Epithelial cell of umbilical artery (primary cell): ENCODE measurements at places on chromosomes 12 and 14. TPM values are rescaled to one million over a fixed set of nuclear protein-coding genes. Genes with fewer than 3 reads are reported as not detected.

The NFE2 gene
- not detected in 2 replicates for total RNA-seq

The SLCO1B3 gene
- total RNA-seq = not detected in 2 replicates

The PLEKHD1 gene
- under 0.01 TPM in 1 of 2 replicates, not detected in the other for total RNA-seq

The WNT1 gene
- total RNA-seq = not detected in 2 replicates

The SLC22A17 gene
- 1.6 and 2.6 TPM in 2 replicates for total RNA-seq

The XRCC3 gene
- total RNA-seq = 14.9 and 28.0 TPM in 2 replicates

The PRICKLE1 gene
- total RNA-seq = 3.6 and 6.1 TPM in 2 replicates

The KIF5A gene
- under 0.01 TPM in 1 of 2 replicates, not detected in the other for total RNA-seq

The C12orf60 gene
- total RNA-seq = 0.91 and 0.97 TPM in 2 replicates

The NKX2-1 gene
- not detected in 2 replicates for total RNA-seq

The POP5 gene
- total RNA-seq = 48.3 and 58.1 TPM in 2 replicates

The P2RX2 gene
- not detected in 2 replicates for total RNA-seq

The ZNF268 gene
- total RNA-seq = 26.3 and 36.5 TPM in 2 replicates

The CMKLR1 gene
- total RNA-seq = not detected in 2 replicates

The EIF2S3B gene
- 1.3 and 1.5 TPM in 2 replicates for total RNA-seq

The LMNTD1 gene
- total RNA-seq = not detected in 2 replicates

The AMN gene
- total RNA-seq = 0.32 TPM in 1 of 2 replicates, not detected in the other

The CD163 gene
- total RNA-seq = not detected in 2 replicates

The VCPKMT gene
- total RNA-seq = 6.2 and 6.8 TPM in 2 replicates

The SNRPF gene
- 25.0 and 37.4 TPM in 2 replicates for total RNA-seq

The LTBP2 gene
- total RNA-seq = 80.1 and 141 TPM in 2 replicates

The PIP4P1 gene
- total RNA-seq = 18.8 and 21.9 TPM in 2 replicates

The C12orf42 gene
- total RNA-seq = not detected in 2 replicates

The KRT75 gene
- under 0.01 and 2.6 TPM in 2 replicates for total RNA-seq

The OTOGL gene
- 1.8 and 4.2 TPM in 2 replicates for total RNA-seq

The CDCA3 gene
- total RNA-seq = 12.7 and 13.2 TPM in 2 replicates

The RERGL gene
- not detected in 2 replicates for total RNA-seq

The COX8C gene
- total RNA-seq = not detected in 2 replicates

The ASIC1 gene
- total RNA-seq = 0.65 and 0.76 TPM in 2 replicates

The GPX2 gene
- total RNA-seq = not detected in 2 replicates

The INTS13 gene
- 52.6 and 57.8 TPM in 2 replicates for total RNA-seq

The ANO2 gene
- 16.2 and 23.6 TPM in 2 replicates for total RNA-seq

The BMAL2 gene
- 42.6 and 51.7 TPM in 2 replicates for total RNA-seq

The RFLNA gene
- total RNA-seq = 2.9 and 14.6 TPM in 2 replicates

The SYT1 gene
- 6.8 and 7.5 TPM in 2 replicates for total RNA-seq

The APOF gene
- not detected in 2 replicates for total RNA-seq

The ASCL1 gene
- not detected in 2 replicates for total RNA-seq

The AICDA gene
- total RNA-seq = not detected in 2 replicates

The TPH2 gene
- total RNA-seq = under 0.01 TPM in 1 of 2 replicates, not detected in the other

The CEP170B gene
- 10.5 and 11.0 TPM in 2 replicates for total RNA-seq

The EGLN3 gene
- 0.91 and 1.6 TPM in 2 replicates for total RNA-seq

The PROX2 gene
- total RNA-seq = not detected in 2 replicates

The SOAT2 gene
- not detected in 2 replicates for total RNA-seq
